ENCODE measurements at places on chromosomes 6 and 20.

- DNase-seq, result no peak
Measured at GRCh38 chr20:25495189-25495824, 87.8 kb downstream of the GINS1 start.

- no peak for DNase-seq
Measured at GRCh38 chr6:34022250-34022872, 123.5 kb downstream of the GRM4 start.

- DNase-seq, result no peak
Measured at GRCh38 chr20:62367136-62367632, at the start of gene LAMA5. LAMA5 (minus strand) TSS chr20:62367312; CDS start chr20:62367245, 67 bp downstream.

GRCh38 chr6:39111280-39111679, 3.7 kb downstream of the SAYSD1 start:
- no peak for DNase-seq

GRCh38 chr6:6707143-6707542, 118.6 kb downstream of the LY86 start:
- DNase-seq, result no peak

- DNase-seq, result no peak
Measured at GRCh38 chr6:167987396-167988153, 9.9 kb upstream of the KIF25 start.

DNA sequence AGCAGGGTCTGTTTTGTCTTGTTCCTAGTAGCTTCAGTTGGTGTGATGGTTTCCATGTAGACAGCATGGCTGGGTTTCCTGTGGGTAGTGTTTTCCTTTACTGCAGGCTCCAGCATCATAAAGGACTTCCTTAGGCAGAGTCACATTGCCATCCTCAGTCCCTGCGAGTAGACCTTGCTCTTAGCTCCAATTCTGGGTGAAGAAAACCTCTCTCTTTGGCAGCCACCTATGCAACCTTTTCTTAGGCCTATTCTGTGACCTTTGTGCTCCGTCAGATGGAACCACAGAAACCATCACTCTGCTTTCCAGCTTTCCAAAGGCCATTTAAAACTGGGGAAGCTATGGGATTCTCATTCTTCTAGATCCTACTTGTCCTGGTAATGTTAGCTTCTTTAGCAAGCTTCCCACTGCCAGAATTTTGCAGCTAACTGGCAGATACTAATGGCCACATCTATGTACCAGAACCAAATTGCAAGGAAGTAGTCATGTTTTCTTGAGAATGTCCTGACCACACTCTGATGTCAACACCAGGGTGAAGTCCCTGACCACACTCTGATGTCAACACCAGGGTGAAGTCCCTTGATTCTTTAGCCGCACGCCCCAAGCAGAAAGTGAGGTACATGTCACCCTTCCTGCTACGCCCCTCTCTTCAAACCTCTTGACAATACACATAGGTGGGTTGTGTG, 646.6 kb upstream of the HS3ST5 start:
- no peak for DNase-seq

GRCh38 chr6:28929887-28930620, 6.3 kb upstream of the TRIM27 start:
- DNase-seq, result no peak

DNA sequence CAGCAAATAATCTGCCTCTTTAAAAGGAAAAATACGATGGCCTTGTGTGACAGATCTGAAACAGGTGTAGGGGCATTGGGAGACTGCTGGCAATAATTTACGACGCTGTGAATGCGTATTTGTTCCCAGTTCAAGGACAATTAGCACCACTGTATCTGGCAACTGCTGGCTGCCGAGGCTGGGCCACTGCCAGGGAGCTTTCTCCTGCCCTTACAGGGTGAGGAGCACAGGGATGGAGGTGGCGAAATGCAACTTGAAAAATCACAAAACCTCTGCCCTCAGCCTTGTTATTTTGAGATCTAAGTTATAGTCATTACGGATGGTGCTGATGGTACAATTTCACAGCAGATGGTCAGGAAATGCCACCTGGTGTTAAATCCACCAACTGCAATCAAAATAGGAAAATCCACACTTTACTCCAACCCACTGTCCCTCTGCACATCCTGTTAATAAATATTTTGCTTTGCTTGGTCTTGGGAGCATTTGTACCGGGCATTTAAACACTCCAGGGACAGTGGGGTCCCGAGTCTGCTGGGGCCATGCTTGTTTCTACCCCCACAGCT, 6.4 kb downstream of the MYLK4 start:
- no peak for DNase-seq

DNA sequence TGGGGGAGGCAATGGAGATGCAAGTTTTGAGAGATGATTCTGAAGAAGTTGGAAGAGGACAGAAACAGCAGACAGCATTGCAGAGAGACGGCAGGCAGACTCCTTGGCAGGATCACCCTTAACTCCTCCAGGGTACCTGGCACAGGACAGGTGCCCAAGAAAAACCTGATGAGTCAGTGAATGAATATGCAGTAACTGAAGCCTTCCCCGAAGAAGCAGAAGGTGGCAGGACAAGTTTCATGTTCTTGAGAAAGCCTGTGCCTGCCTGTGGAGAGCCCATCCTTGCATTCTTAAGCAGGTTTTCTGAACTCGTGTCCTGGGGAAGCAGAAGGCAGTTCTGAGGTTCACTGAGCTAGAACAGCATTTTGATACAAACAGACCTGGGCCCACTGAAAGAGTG, 79.6 kb upstream of the SASH1 start:
- DNase-seq, result no peak

GRCh38 chr6:167806061-167806700, 20.5 kb upstream of the AFDN start:
- no peak for DNase-seq

GRCh38 chr6:114446342-114446741, 103.5 kb upstream of the HS3ST5 start:
- no peak for DNase-seq

- no peak for DNase-seq
Measured at GRCh38 chr6:139982652-139983295, 608.3 kb upstream of the CITED2 start.

GRCh38 chr20:56359212-56360132, 698 bp downstream of the FAM210B start:
- peak; percentile 1 for DNase-seq

- DNase-seq, result no peak
Measured at GRCh38 chr6:85516168-85516567, 66.3 kb downstream of the NT5E start.

- no peak for DNase-seq
Measured at GRCh38 chr6:138945354-138945753, 42.7 kb downstream of the REPS1 start.

- DNase-seq, result no peak
Measured at GRCh38 chr6:108888052-108888451, 39.8 kb downstream of the ARMC2 start.

GRCh38 chr6:46896871-46897270, 24.9 kb downstream of the ADGRF5 start:
- DNase-seq, result no peak

- no peak for DNase-seq
Measured at GRCh38 chr6:44463728-44464450, 76.4 kb downstream of the CDC5L start.

DNA sequence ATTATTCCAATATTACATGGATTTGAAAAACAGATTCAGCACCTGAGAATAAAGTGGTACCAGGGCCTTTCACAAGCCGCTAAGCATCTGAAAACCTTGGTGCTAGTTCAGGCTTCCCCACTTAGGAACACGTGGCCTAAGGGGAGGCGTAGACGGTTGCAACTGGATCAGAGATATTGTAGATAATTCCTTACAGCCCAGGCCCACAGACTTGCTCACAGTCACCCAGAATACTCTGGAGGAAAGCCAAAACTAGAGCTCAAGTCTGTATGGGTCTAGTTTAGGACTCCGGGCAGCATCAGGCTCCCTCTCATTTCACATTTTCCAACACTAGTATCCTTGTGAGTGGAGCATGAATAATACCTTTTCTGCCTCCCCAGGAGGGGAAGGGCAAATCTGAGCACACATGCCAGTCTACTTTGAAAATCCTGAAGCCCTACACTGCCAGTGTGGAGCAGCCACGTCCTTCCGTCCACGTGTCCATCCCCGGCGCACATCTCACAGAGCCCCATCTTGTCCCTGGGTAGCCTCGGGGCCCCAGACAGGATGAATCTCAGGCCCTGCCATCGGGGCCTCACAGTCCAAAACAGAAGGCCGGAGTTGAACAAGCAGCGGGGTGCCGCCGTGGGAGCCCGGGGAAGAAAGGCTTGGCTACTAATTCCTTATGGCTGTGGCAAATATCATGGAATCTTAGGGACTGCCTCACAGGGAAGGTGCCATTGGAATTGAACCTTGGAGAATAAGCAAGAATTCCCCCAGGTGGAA, 299.3 kb downstream of the NRN1 start:
- no peak for DNase-seq

GRCh38 chr6:64288351-64288750, 652.7 kb downstream of the PHF3 start:
- DNase-seq, result no peak

DNA sequence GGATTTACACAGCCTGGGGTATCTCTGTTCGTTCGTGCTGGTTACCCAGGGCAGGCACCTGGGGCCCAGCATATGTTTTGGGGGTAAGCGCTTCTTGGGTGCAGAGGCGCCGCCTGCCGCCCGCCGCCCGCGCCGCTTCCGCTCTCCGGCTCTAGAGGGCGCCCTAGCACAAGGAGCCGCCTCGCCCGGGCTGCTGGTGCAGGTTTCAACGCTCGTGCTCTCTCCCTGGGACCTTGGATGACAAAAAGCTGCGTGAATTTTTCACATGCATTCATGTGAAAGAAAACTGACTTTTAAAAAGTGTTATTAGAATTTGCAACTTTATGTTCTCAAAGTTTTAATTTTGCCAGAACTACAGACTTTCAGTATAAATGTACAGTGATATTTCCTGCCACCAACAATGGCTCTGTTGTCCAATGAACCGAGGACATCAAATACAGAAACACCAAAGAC, 32.5 kb downstream of the PRR18 start:
- peak; percentile 73 for DNase-seq

GRCh38 chr6:52362443-52363227, 684 bp downstream of the PAQR8 start:
- peak; percentile 21 for DNase-seq

- DNase-seq, result no peak
Measured at GRCh38 chr20:41002842-41003142, 25.8 kb upstream of the TOP1 start.

Measured in stimulated activated CD4-positive, alpha-beta T cell treated with anti-CD3 and anti-CD28 coated beads, Interleukin-12 subunit alpha, Interleukin-12 subunit beta, amount 100 ng/mL, for 24 hours (primary cell).